ENCODE measurements at places on chromosomes 3 and 15. TPM values are rescaled to one million over a fixed set of nuclear protein-coding genes. Genes with fewer than 3 reads are reported as not detected.
A peak's percentile ranks its signal among the peaks of the same experiment; 100 is the strongest.

DNA sequence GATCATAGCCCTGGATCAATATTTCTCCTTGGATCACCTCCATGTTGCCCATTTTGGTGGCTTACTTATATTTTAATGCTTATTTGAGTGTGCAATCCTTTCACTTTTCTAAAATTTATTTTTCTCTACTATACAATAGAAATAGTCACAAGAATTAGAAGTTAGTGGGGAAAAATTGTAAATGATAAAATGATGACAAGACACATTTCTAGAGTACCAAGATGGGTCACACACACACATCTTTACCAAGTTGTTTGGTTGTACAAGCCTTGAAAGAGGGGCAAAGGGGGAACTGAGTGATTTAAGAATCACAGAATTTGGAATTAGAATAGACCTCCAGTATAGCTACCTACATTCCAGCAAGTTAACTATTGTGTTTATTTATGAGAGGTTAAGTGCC, 545.8 kb downstream of the RBMS3 start:
- H3K4me3 ChIP-seq, result no peak overlapping the region
- no peak overlapping the region for H3K27ac ChIP-seq
- H3K27me3 ChIP-seq, result no peaks in the 10 kb centered on the region
- no peaks in the 10 kb centered on the region for H3K36me3 ChIP-seq
- no peaks in the 10 kb centered on the region for H3K4me1 ChIP-seq

GRCh38 chr3:152865668-152866245, 30.8 kb downstream of the P2RY1 start:
- no peaks in the 10 kb centered on the region for H3K27me3 ChIP-seq
- no peak overlapping the region for H3K27ac ChIP-seq
- no peak for DNase-seq
- H3K36me3 ChIP-seq, result no peaks in the 10 kb centered on the region
- H3K4me3 ChIP-seq, result no peak overlapping the region
- no peaks in the 10 kb centered on the region for H3K4me1 ChIP-seq

DNA sequence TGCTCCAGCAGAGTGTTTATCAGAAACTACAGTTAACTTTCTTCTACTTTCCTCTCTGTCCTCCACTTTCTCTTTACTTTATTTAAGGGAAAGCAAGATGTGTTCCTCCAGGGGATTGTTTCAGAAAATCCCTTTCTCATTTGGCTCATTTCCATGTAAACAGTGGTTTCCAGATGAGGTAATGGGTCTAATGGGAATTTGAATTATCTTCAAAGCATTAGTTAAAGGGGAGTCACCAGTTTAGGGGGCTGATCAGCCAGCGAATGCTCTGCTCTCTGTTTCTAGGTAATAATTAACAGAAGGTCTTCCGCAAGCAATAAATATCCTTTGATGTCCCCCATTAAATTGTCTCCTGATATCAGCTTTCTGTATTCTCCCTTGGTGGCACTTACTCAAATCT, 30.4 kb upstream of the ZNF639 start:
- no peaks in the 10 kb centered on the region for H3K36me3 ChIP-seq
- H3K27me3 ChIP-seq, result no peaks in the 10 kb centered on the region
- no peak overlapping the region for H3K4me3 ChIP-seq
- no peak for DNase-seq
- no peak overlapping the region for H3K27ac ChIP-seq
- H3K4me1 ChIP-seq, result no peaks in the 10 kb centered on the region

GRCh38 chr15:65970937-65971740, 101.8 kb downstream of the RAB11A start:
- no peaks in the 10 kb centered on the region for H3K36me3 ChIP-seq
- H3K27ac ChIP-seq, result no peak overlapping the region
- DNase-seq, result no peak
- no peaks in the 10 kb centered on the region for H3K4me1 ChIP-seq
- no peaks in the 10 kb centered on the region for H3K27me3 ChIP-seq

DNA sequence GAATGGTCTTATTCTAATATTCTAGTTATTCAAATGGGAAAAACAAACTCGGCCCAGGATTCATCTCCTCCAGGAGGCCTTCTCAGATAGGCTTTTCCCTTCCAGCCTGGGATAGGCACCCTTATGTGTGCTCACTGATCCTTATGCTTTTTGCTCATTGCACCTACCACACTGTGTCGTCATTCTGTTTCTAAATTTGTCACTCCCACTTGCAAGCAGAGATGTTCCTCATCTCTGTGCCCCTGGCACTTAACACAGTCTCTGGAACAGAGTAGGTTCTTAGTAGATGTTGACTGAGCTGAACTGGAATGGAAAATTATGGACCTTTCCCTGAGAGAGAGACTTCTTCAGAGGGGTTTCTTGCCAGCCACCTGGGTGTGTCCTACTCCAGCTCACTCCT, 18.7 kb upstream of the SPG11 start:
- no peak for DNase-seq
- no peak overlapping the region for H3K4me3 ChIP-seq
- H3K36me3 ChIP-seq, result no peaks in the 10 kb centered on the region
- no peak overlapping the region for H3K27ac ChIP-seq
- no peaks in the 10 kb centered on the region for H3K27me3 ChIP-seq

DNA sequence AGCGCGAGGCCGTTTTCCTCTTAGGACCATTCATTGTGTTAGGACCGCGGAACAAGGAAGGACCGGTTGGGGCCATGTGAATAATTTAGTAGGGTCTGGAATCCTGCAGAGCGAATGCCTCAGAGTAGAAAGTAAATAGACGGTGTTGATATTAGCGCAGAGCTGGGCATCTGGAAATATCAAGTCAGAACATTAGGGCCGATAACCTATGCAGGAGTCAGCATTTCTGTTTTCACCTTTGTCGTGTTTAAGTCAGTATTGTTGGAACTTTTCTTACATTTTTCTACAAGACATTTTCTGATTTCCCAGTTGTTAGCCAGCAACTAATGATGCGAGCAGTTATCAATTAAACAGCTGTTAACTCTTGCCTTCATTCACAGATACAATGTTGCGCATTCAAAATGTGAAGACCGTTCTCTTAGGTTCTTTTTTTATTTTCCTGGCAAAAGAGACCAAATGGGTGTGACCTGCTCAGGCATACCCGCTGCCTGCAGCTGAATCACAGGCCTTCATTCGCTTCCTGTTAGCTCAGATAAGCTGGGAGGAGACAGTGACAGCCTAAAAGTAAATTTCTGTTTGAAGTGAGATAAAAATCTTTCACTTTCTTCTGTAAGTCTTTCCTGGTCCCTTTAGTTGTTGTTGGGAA, 966 bp upstream of the PKM start:
- no peaks in the 10 kb centered on the region for H3K27me3 ChIP-seq
- peaks cover 29% of the 10 kb centered on the region for H3K4me1 ChIP-seq
- peak; percentile 67 for DNase-seq
- H3K27ac ChIP-seq, result peak overlapping the region; percentile 94
- peak overlapping the region; percentile 83 for H3K4me3 ChIP-seq
- H3K36me3 ChIP-seq, result no peaks in the 10 kb centered on the region

- H3K36me3 ChIP-seq, result no peaks in the 10 kb centered on the region
- H3K27me3 ChIP-seq, result no peaks in the 10 kb centered on the region
- H3K27ac ChIP-seq, result peak overlapping the region; percentile 85
- peak; percentile 87 for DNase-seq
- peak overlapping the region; percentile 68 for H3K4me3 ChIP-seq
Observed at GRCh38 chr15:69161079-69161877, 843 bp downstream of the GLCE start.

- H3K4me1 ChIP-seq, result peaks cover 22% of the 10 kb centered on the region
- peaks cover 30% of the 10 kb centered on the region for H3K36me3 ChIP-seq
- H3K27ac ChIP-seq, result no peak overlapping the region
- no peaks in the 10 kb centered on the region for H3K27me3 ChIP-seq
- DNase-seq, result no peak
Observed at GRCh38 chr3:12841970-12842328, 584 bp upstream of the RPL32 start.

DNA sequence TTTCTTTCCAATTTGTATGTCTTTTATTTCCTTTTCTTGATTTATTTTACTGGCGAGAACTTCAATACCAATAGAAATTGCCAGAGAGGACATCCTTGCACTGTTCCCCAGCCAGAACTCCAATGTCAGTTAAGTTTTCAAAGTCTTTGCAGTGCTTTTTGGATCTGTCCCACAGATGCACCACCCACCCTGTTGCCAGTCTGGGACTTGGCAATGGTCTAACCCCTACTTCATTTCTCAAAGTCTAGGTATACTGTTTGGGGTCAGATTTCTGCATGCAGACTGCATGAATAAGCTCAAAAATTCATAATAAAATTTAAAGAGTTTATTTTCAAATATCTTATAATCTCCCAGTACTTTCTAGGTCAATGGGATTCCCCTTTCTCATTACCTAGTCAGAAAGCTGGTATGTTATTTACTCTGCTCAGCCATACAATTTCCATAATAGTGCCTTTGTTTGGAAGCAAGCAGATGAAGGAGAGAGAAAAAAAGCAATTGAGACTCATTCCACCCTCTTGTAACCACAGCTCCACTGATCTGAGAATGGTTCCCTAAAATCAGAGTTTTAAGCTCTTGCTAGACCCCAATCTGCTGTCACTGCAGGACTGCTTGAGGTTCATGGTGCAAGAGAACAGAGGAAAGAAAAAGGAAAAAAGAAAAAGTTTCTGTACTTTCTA, 125.9 kb upstream of the PLXND1 start:
- no peaks in the 10 kb centered on the region for H3K36me3 ChIP-seq
- no peak overlapping the region for H3K27ac ChIP-seq
- no peaks in the 10 kb centered on the region for H3K27me3 ChIP-seq
- no peak for DNase-seq

DNA sequence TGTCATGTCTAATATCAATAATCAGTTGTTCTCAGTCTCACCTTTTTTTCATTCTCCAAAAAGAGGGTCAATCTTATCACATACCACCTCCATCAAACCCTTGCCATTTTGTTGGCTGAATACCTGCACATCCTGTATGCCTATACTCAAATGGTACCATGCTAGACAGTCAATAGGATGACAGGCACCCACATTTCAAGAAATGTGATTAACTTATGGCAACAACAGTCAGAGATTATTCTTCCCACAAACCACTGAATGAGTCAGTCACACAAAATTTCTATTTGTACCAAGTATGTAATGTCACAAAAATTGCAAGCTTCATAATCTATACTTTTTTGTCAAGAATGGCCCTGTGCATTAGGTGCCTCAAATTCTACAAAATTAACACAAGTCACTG, 5.1 kb upstream of the SLC27A2 start:
- no peaks in the 10 kb centered on the region for H3K27me3 ChIP-seq
- DNase-seq, result no peak
- no peaks in the 10 kb centered on the region for H3K36me3 ChIP-seq
- peaks cover 6% of the 10 kb centered on the region for H3K4me1 ChIP-seq

DNA sequence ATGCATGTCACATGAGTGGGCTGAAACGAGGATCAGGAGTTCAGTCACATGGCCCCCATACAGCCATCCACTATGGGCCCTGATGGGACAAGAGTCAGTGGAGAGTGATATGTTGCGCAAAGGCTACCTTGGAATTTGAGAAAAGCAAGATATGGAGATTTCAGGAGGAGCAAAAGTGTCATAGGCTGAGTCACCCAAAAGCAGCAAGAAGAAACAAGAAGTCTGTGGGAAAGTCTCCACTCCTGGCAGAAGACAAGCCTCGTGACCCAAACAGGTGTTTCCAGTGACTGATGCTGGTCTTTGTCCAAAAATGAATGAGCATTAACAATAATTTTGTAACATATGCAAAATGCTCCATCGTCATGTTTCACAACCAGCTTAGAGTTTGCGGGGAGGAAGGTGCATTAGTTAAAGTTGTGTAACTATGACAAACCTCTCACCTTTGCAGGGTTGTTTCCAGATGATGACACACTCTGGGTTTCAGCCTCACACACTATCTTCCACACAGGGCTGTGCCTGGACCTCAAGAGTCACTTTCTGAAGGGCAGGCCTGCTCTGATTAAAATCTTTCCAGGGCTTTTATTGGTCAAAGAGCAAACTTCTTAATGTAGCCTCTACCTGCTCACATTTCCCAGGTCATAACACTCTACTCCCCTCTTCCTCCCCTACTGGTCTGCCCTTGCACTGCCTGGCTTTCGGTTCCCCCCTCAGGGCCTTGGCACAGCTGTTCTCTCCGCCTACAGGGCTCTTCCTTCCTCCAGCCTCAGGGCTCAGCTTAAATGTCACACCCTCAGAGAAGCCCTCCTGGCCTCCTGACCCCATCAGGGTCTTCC, 3.9 kb upstream of the DNASE1L3 start:
- peaks cover 27% of the 10 kb centered on the region for H3K4me1 ChIP-seq
- no peak for DNase-seq
- H3K27me3 ChIP-seq, result no peaks in the 10 kb centered on the region
- H3K36me3 ChIP-seq, result no peaks in the 10 kb centered on the region
- H3K4me3 ChIP-seq, result no peak overlapping the region
- peak overlapping the region; percentile 39 for H3K27ac ChIP-seq

GRCh38 chr15:69685512-69686452, 233.2 kb downstream of the RPLP1 start:
- H3K27ac ChIP-seq, result no peak overlapping the region
- H3K4me1 ChIP-seq, result peaks cover 18% of the 10 kb centered on the region
- no peak overlapping the region for H3K4me3 ChIP-seq
- no peaks in the 10 kb centered on the region for H3K36me3 ChIP-seq

GRCh38 chr15:26711445-26711844, 61.4 kb downstream of the GABRB3 start:
- H3K4me3 ChIP-seq, result no peak overlapping the region
- no peak for DNase-seq

GRCh38 chr15:69457304-69458280, 5.0 kb downstream of the RPLP1 start:
- H3K4me1 ChIP-seq, result peaks cover 36% of the 10 kb centered on the region

GRCh38 chr3:12097971-12098370, 60.7 kb downstream of the TIMP4 start:
- H3K4me1 ChIP-seq, result no peaks in the 10 kb centered on the region
- no peak overlapping the region for H3K4me3 ChIP-seq
- no peaks in the 10 kb centered on the region for H3K27me3 ChIP-seq
- no peak overlapping the region for H3K27ac ChIP-seq
- DNase-seq, result no peak

Gene LMAN1L
- not detected for total RNA-seq

Gene GOLGA6B
- total RNA-seq, result not detected

Gene CCR2
- 8.1 TPM for total RNA-seq

Gene KNSTRN
- 10.6 TPM for total RNA-seq

Gene IL20RB
- 3.5 TPM for total RNA-seq

Gene SNRPA1
- 53.4 TPM for total RNA-seq

Gene CYP19A1
- total RNA-seq, result not detected
